ENCODE measurements at places on chromosomes 5 and 9.

DNA sequence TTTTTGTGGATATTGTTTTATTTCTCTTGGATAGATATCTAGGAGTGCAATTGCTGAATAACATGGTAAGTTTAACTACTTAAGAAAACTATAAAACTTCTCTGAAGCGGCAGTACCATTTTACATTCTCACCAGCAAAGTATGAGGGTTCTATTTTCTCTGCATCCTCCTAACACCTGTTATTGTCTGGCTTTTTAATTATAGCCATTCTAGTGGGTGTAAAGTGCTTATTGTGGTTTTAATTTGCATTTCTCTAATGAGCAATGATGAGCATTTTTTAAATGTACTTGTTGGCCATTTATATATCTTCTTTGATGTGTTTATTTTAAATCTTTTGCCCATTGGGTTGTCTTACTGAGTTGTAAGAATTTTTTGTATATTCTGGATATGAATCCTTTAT, 28.7 kb downstream of the SMIM32 start:
- DNase-seq, result no peak

GRCh38 chr5:179209359-179210150, 135.7 kb downstream of the ADAMTS2 start:
- no peak for DNase-seq

DNA sequence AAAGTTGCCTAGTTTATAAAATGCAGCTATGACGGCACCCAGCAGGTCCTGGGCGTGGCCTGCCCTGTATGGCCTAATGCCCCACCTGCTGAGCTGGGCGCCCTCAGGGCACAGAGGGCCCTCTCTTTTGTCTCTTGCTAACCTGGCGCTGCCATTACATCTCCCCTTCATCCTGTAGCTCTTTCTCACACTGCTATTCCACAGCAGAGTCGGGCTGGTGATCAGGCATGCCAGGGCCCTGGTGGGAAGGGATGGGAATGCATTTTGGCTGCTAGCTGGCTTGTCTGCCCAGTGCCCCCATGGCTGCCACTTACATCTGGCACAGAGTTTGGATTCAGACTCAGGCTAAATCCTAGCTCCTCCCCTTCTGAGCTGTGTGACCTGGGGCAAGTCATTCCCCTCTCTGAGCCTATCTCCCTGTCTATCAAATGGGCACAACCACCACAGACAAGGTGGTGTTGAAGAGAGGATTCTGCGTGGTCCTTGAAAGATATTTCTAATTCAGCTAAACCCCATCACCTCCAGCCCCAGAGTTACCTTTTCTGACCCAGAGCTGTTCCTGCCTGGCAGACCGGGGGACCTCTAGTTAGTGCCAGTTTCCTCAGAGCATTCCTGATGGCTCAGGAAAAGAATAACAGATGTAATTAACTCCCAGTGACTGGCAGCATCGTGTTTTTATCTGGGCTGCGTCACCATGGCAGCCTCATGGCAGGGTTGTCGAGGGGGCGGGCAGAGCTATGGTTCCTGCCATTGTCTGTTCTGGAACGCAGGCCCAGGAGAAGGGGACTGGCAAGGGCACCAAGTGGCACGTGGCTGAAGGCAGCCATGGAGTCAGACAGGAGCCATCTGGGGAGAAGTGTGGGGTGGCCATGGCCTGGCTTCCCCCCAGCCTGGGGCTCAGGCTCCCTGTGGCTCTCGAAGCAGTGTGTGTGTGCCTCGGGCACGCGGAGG, 6.3 kb downstream of the PRR7 start:
- no peak for DNase-seq

DNA sequence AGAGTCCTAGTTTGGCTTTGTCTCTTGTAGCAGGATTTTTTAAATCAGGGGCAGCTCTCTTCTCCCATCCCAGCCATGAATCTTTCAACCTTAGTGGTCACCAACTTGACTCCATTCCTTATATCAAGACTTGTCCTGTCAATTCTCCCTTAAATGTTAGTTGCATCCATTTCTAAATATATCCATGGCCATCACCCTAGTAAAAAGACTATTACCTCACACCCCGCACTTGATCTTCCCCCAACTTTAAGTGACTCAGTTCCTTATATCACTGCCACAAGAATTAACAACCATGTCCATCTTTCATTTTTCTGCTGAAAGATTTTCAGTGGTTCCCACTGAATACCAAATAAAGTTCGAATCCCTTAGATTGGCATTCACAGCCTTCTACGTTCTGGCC, 67.0 kb downstream of the STX17 start:
- no peak for DNase-seq

DNA sequence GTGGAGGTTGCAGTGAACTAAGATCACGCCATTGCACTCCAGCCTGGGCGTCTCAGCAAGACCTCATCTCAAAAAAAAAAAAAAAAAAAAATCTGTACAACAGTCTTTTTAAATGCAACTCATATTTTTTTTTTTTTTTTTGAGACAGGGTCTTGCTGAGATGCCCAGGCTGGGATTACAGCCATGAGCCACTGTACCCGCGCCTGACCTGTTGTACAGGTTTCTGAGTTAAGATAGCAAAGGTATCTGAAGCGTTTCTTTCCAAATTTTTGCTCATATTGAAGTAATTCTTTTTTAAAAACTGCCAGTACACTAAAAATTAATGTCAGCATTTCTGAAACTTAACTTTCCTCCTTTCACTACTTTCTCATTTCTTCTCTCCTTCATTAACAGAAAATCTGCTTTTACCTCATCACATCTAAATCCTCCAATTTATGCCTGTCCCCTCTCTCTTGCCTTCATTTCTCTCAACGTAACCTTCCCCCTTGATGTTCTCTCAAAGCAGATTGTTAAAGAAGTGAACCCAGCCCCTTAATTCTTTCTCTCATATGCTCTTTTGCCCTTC, 3.3 kb upstream of the SNX24 start:
- no peak for DNase-seq

All from T-helper 17 cell (primary cell).